Activated CD4-positive, alpha-beta T cell treated with anti-CD3 and anti-CD28 coated beads, Interleukin-2, amount 10 ng/mL, durations not matched to agents 7 days and 5 days (primary cell): ENCODE measurements at places on chromosomes 11 and 22. TPM values are rescaled to one million over a fixed set of nuclear protein-coding genes. Genes with fewer than 3 reads are reported as not detected.

Gene PRR14L
- total RNA-seq = 72.4 TPM

Gene GNAZ
- total RNA-seq = 0.37 TPM

GRCh38 chr11:134638796-134639430, 226.9 kb upstream of the B3GAT1 start:
- DNase-seq = no peak

Gene SHISA8
- total RNA-seq = not detected

DNA sequence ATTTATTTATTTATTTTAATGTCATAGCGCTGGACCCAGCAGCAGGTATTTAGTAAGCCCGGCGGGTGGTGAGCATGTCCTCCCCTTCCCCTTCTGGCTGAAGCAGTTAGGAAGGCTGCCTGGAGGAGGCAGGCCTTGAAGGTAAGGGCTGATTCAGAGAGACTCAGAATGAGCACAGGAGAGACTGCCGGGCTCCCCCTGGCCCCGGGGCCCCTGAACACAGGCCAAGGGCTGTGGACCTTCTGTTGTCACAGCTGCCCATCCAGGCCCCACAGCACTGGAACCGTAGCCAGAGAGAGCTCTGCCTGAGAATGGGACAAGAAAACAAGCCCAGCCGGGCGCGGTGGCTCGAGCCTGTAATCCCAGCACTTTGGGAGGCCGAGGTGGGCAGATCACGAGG, 52.8 kb downstream of the KCNJ4 start:
- DNase-seq = no peak

DNA sequence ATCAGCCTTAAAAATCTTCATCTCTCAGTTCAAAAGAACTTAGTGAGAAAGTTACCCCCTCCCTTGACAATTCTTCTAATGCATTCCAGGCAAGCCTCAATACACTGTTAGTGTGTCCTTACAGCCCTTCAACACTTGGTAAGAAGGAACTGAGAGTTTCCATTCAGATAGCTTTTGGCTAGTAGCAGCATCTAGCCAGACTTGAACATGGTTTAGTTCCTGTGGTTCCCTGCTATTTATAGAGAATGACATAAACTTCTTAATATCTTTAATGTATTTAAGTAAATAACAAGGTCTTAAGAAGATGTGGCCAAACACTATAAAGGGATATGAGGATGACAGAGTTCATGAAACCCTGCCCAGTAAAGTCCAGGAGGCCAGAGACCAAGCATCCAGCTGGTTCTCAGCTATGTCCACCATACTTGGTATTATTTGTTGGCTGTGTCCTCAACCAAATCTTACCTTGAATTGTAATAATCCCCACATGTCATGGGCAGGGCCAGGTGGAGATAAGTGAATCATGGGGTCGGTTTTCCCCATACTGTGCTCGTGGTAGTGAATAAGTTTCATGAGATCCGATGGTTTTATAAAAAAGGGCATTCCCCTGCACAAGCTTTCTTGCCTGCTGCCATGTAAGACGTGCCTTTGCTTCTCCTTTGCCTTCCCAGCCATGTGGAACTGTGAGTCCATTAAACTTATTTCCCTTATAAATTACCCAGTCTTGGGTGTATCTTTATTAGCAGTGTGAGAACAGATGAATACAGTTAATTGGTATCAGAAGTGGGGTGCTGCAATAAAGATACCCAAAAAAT, 132.4 kb downstream of the LARGE1 start:
- DNase-seq = no peak

Gene CNIH2
- total RNA-seq = 2.5 TPM

Gene FAM181B
- total RNA-seq = not detected
